ENCODE measurements at places on chromosomes 6 and 20.

DNA sequence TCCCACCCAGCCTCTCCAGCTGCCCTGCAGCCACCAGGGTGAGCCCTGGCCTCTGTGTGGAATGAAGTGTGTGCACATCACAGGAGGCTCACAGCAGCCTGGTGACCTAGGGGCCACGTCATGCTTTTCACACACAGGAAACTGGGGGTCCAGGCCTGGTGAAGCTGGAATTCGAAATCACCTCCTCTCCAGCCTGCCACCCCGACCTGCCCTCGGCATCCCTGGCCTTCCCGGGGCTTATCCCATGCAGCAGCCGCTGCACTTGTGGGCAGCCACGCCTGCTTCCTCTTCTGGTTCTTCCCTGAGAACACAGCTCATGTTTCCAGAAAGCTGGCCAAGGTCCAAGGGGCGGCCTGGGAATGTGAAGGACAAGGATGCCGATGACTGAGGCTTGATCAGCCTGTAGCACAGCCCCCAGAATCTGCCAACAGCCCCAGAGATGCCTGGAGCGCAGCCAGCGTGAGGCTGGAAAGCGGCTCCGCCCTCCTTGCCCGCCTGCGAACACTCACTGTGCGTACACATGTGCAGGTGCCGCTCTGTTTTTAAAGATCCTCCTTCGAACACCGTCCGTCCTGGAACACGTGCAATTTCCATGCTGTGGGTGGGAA is 4.2 kb upstream of the NTSR1 start:
- peak; percentile 97 for DNase-seq

DNA sequence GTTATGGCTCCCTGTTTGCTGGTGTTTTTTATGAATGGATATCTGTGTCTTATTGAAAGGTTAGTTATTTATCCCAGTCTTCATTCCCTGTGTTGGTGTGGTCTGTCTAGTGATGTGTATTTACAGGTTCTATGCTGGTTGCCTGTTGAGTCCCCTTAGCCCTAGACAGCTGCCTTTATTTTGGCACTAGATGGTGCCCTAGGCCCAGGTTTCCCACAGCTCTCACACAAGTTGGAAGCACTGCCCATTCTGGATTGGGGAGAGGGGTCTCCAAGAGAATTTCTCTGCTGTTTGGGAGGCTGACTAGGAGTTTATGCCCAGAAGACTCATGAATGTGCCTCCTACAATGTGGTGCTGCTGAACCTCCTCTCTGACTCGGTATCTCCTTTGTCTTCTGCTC is 12.4 kb downstream of the GRM1 start:
- peak; percentile 32 for DNase-seq

GRCh38 chr20:35994994-35995453 is 26.6 kb downstream of the CNBD2 start:
- peak; percentile 89 for DNase-seq

DNA sequence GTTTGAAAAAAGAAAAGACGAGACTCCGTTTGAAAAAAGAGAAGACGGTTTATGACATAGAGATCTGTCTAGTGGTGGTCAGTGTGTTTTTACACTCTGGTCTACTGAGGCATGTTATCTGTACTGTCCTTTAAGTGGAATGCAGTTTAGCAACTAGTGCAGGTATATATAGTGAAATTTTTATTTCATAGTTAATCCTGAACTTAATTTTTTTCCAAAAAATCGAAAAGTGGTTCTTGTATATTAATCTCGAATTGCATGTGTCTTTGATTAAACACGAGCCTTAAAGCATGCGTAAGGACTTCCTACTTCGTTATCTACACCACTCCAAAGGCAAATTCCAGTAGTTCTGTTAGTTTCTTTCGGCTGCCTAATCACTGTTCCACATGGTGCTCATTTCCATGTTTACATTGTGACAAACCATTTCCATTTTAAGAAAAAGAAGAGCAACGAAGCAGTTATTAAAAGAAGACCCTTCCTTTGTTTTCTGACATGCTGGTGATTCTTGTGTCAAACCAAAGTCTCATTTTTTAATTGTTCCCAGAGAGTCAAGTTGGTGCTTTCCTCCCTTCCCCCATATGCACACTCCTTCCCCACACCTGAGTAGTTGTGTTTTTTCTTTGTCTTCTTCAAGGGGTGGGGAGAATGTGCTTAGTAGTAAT is 2.3 kb downstream of the SNX9 start:
- DNase-seq = peak; percentile 31

GRCh38 chr20:10542442-10542841 is 107.3 kb downstream of the SLX4IP start:
- DNase-seq = no peak

GRCh38 chr20:64083378-64083803 is 807 bp downstream of the LKAAEAR1 start:
- DNase-seq = no peak

DNA sequence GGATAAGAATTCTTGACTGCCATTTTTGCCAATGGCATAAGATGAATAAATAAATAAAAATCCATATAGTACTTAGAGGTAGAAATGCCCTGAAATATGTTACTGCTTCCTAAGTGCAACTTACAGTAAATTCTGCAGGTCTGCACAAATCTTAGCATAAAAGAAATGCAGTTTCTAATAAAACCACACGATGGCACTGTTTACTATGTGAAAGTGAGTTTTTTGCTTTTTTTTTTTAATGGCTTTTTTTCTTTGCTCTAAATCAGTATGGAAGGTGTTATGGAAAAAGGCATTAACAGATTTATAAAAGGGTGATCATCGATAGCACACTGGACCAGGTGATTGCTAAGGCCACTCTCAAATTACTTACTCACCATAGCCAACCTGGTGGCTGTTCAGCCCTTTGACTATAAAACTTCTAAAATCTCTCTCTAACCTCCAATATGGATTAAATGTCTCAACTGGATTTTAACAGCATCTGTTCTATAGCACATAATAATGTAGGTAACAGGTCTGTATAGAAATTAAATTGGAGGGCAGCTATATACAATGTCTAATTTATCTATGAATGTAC is 45.8 kb downstream of the AHI1 start:
- DNase-seq = peak; percentile 59

GRCh38 chr20:1618954-1619540 is 762 bp downstream of the SIRPB1 start:
- DNase-seq = peak; percentile 0

GRCh38 chr6:51029561-51029960 is 210.9 kb downstream of the TFAP2B start:
- no peak for DNase-seq

DNA sequence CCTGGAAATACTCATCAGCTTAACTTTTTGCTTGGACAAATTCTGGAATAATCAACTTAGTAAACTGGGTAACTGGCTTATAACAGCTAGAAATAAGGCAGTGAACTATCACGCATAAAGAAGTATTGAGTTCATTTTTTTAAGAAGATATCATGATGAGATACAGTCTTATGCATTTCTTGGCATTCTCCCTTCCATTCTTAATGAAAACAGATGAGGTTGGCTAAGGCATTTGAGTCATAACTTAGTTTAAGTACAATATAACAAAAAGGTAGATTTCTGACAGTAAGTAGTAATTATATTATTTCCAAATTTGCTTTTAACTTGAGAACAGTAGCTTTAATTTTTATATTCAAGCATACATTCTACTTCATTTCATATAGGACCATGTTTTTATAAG is 56.1 kb downstream of the SAMD5 start:
- DNase-seq = no peak

GRCh38 chr6:65633501-65633900 is 73.5 kb downstream of the EYS start:
- no peak for DNase-seq

DNA sequence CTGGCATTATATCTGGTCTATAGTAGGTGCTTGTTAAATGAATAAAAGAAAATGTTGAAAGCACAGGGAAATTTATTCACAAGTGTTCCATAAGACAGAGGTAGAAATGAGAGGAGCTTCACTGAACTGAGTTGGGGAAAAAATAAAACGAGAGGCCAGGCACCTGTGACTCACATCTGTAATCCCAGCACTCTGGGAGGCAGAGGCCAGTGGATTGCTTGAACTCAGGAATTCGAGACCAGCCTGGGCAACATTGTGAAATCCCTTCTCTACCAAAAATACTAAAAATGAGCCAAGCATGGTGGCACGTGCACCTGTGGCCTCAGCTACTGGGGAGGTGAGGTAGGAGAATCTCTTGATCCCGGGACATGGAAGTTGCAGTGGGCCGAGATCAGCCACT is 28.1 kb upstream of the IBTK start:
- DNase-seq = no peak

DNA sequence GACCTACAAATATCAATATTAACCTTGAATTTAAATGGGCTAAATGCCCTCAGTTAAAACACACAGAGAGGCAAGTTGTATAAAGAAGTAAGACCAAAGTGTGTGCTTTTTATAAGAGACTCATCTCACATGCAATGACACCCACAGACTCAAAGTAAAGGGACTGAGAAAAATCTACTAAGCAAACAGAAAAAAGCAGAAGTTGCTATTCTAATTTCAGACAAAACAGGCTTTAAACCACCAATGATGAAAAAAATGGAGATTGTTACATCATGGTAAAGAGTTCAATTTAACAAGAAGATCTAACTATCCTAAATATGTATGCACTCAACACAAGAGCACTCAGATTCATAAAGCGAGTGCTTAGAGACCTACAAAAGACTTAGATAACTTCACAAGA is 741.9 kb upstream of the MARCKS start:
- DNase-seq = no peak

DNA sequence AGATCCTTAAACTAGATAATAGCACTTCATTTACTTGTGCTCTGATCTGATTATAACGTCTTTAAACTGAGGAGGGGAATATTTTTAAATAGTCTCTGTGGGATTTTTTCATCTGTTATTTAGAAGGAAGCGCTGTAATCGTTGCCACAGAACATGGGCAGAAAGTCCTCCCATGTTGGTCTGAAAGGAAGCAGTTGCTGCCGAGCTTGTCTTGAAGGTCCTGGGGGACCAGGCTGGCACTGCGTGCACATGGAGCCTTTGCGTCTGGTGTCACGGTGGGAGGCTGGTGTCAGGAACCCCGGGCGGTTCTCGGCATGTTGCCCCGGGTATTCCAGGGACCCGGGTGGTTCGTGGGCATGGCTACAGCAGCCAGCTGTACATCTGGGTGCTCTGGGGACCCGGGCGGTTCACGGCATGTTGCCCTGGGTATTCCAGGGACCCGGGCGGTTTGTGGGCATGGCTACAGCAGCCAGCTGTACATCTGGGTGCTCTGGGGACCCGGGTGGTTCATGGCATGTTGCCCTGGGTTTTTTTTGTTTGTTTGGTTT is 11.5 kb downstream of the TPD52L2 start:
- DNase-seq = no peak

GRCh38 chr6:151056230-151056907 is 183.4 kb upstream of the AKAP12 start:
- no peak for DNase-seq

- DNase-seq = no peak
Measured at GRCh38 chr20:45014671-45015415, 48.5 kb downstream of the STK4 start.

- DNase-seq = no peak
Measured at GRCh38 chr20:16263582-16263981, 309.7 kb downstream of the KIF16B start.

DNA sequence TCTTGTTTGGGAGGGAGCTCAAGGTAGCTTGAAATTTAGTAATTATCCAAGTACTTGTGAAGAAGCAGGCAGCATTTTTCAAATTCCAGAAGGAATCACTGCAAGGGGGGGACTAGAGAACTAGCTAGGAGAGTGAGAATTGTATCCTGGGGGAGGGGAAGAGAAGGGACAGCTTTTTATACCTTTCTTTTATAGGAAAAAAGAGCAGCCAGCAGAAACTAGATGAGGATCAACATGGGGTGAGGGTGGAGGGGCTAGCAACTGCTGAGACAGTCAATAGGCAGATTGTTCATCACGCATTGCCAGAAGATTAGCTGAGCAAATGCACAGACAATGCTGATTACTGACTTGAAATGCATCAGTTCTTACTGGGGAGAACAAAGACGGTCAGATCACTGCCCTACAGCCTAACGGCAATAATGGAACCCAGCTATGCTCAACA is 514.3 kb upstream of the CITED2 start:
- DNase-seq = no peak

Measured in RKO (cell line).